Stimulated activated CD4-positive, alpha-beta T cell treated with anti-CD3 and anti-CD28 coated beads, Interleukin-4, amount 100 ng/mL, for 48 hours (primary cell): ENCODE measurements at places on chromosomes 16 and 17.

- DNase-seq: no peak
Observed at GRCh38 chr16:86089334-86089900, 190.5 kb downstream of the IRF8 start.

DNA sequence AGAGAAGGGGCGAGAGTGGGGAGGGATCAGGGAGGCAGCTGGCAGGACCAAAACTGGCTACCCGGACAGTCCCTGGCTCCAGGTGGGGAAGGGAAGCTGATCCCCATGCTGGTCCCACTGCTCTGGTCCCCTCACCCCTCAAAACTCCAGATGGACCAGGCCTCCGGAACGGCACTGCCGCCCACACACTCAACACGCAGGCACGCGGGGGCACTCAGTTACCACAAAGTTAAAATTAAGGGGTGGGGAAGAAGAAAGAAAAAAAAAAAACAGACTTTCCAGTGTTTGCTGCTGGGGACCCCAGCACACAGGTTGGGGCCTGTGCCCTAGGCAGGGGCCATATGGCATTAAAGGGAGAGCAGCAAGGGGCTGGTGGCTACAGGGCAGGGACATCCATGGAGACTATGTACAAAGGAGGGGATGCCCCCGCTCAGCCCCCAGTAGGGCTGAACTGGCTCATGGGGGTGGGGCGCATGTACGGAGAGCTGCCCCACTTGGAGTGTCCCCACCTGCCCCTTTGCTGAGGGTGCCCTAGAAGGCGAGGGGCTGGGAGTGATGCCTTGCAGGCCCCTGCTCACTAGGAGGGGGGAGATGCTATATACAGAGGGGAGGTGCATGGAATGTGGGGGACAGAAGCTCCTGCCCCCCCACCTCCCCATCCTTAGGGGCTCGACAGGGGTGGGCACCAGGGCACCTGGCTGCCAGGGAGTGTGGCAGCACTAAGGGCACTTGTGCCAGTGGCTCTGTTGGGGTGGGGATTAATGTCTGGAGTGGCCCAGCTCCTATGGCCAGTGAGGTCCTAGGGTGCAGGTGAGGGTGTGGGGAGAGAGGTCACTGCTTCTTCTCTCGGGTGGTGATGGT lies 5.6 kb downstream of the TP53I13 start:
- DNase-seq: no peak

GRCh38 chr17:64742326-64742725 lies 80.2 kb upstream of the SMURF2 start:
- DNase-seq: no peak

- no peak for DNase-seq
Observed at GRCh38 chr17:55420067-55420775, 1.4 kb downstream of the MMD start.

- DNase-seq: no peak
Observed at GRCh38 chr17:62793919-62794665, 14.0 kb downstream of the MARCHF10 start.

- DNase-seq: no peak
Observed at GRCh38 chr16:89600427-89600826, 13.0 kb upstream of the DPEP1 start.

DNA sequence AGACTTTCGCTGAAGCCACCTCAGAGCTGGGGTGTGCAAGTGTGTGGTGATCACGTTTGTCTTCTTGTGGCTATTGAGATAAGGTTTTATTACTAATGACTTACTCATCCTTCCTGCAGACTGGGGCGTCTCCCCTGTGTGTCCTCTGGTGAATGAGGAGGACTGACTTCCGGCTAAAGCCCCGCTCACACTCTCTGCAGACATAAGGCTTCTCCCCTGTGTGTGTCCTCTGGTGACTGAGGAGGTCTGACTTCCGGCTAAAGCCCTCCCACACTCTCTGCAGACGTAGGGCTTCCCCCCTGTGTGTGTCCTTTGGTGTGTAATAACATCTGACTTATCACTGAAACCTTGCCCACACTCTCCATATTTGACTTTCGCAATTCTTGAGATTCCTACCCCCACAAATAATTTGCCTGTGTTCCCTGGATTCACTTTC lies 19.4 kb downstream of the PRDM7 start:
- DNase-seq: no peak

DNA sequence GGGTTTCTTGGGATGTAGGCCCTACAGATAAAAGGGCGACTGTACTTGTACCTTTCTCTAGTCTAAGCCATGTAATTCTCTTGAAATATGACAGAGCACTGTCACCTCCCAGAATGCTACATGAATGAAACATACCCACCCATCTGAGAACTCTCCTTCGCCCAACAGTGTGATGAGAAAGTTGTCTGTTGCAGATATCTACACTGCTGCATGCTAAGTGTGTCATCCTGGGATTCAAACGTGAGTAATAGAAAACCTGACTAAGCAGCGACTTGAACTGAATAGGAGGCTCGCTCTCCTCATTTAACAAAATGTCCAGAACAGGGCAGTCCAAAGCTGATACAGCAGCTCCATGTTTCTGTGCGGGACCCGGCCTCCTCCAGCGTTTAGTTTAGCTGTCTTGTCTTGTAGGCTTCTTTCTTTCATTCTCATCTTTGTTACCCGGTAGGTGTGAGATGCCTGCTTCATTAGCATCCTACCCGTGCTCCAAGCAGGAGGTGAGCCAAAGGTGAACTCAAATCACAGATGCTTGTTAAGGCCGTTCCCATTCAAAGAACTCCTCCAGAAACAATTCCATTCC lies 211.9 kb downstream of the PRKCA start:
- DNase-seq: no peak

DNA sequence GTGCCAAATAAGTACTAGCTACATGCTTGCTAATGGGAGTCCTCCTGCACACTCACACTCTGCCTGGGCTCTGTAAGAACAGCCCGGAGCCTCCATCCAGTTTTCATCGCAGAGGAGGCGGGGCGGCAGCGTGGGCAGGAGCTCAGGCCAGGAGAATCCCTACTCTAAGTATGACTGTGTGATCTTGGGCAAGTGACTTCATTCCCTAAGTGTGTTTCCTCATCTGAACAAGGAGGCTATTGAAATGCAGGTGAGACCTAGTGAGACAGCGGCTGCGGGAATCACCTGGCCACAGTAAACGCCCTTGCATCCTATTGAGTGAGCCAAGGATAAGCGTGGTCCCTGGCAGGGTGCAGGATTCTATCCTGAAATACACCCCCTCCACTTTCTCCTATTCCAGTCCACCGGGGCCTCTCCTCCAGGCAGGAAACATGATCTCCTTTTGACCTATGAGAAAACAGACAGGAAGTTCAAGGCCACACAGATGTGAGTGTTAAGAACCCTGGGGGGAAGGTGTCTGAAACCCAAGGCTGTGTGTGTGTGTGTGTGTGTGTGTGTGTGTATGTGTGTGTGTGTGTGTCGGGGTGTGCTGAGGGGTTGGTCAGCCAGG lies 5.2 kb upstream of the RAI1 start:
- no peak for DNase-seq

GRCh38 chr16:30369938-30370455 lies 297 bp downstream of the TBC1D10B start:
- no peak for DNase-seq
